ENCODE measurements at places on chromosomes 6 and 20. TPM values are rescaled to one million over a fixed set of nuclear protein-coding genes. Genes with fewer than 3 reads are reported as not detected.

DNA sequence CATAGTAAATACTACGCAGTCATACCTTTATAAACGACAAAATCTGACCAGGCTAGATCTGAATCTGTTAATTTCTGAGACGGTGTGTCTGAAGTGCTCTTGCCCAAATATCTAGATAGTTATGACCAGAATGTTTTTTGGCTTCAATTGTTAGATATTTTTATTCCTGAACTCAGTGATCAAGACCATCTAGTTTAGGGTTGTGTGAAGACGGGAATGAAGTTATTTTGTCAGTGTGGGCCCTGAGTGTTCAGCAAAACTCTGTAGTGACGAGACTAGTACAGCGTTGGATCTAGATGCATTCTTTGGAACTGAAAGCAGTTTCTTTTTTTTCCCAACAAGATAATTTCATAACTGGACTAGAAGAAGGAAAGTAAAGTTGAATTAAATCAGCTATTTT, 3.1 kb downstream of the STXBP5 start:
- no peak for DNase-seq

STMND1 gene
- total RNA-seq: not detected

NXT1 gene
- total RNA-seq: 20.4 TPM

CDSN gene
- not detected for total RNA-seq

GRCh38 chr6:44732243-44732642, 344.7 kb downstream of the CDC5L start:
- DNase-seq: no peak

DNA sequence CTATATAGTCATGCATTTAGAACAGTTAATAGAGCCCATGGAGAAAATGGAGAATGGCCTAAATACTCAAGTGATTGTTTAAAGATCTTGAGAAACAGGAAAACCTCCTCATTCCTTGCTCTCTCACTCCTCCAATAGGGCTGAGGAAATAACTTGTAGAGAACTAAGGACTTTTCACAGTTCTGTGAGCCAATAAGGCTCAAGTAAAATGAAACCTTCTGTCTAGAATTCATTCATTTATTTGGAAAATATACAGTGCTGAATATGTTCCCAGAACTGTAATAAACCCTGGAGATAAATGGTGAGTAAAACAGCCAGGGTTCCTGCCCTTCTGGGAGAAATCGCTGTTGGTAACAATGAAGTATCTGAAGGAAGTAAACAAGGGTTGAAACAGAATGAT, 35.3 kb downstream of the ELOVL2 start:
- DNase-seq: no peak

KHDC3L gene
- total RNA-seq: 0.41 TPM

DNA sequence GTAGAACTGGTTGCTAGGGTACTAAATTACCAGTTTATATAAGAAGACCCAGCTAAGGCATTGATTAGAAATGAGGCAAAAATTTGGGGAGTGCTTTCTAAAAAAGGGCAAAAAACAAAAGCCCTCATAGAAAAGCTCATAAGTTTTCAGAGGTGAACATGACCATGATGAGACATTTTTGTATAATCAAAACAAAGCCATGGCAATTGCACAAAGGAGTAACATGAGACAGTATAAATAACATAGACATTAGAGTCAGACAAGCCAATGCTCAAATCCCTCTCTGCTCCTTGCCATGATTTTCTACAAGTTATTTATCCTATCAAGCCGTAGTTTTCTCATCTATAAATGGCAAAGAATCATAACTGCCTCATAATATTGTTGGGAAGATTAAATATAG, 112.2 kb upstream of the ADTRP start:
- no peak for DNase-seq
